Liver (tissue), 10 donors: ENCODE measurements at places on chromosomes 12 and 14. TPM values are rescaled to one million over a fixed set of nuclear protein-coding genes. Genes with fewer than 3 reads are reported as not detected.

Gene PIWIL1
- polyA plus RNA-seq = not detected

Gene OASL
- 4.5 TPM for polyA plus RNA-seq

Gene ASPG
- polyA plus RNA-seq = 158 TPM

Gene TAPBPL
- polyA plus RNA-seq = 16.5 TPM

Gene KRT83
- not detected for polyA plus RNA-seq

Gene IAPP
- polyA plus RNA-seq = 0.42 TPM

Gene CIROP
- not detected for polyA plus RNA-seq

Gene EFS
- 0.69 TPM for polyA plus RNA-seq

Gene ADIPOR2
- polyA plus RNA-seq = 26.6 TPM

Gene KCNC2
- 0.02 TPM for polyA plus RNA-seq

Gene TMEM132C
- 0.05 TPM for polyA plus RNA-seq

Gene FGF23
- polyA plus RNA-seq = 0.83 TPM

Gene CACNA2D4
- polyA plus RNA-seq = 1.0 TPM

Gene TTC8
- polyA plus RNA-seq = 7.3 TPM

Gene GLIPR1L1
- not detected for polyA plus RNA-seq

Gene ACAD10
- polyA plus RNA-seq = 19.3 TPM

Gene KERA
- polyA plus RNA-seq = not detected

Gene BICDL1
- 2.5 TPM for polyA plus RNA-seq

Gene GPR135
- 0.22 TPM for polyA plus RNA-seq

Gene SLC22A17
- 1.1 TPM for polyA plus RNA-seq

Gene ZCRB1
- 16.2 TPM for polyA plus RNA-seq

Gene CLEC12A
- 3.0 TPM for polyA plus RNA-seq

Gene PMEL
- 2.1 TPM for polyA plus RNA-seq

Gene RGS6
- polyA plus RNA-seq = 0.06 TPM

Gene PRICKLE1
- polyA plus RNA-seq = 0.59 TPM

Gene LBHD2
- polyA plus RNA-seq = not detected

Gene ATL1
- 0.61 TPM for polyA plus RNA-seq
